ENCODE measurements at places on chromosomes 3 and 15. TPM values are rescaled to one million over a fixed set of nuclear protein-coding genes. Genes with fewer than 3 reads are reported as not detected.

DNA sequence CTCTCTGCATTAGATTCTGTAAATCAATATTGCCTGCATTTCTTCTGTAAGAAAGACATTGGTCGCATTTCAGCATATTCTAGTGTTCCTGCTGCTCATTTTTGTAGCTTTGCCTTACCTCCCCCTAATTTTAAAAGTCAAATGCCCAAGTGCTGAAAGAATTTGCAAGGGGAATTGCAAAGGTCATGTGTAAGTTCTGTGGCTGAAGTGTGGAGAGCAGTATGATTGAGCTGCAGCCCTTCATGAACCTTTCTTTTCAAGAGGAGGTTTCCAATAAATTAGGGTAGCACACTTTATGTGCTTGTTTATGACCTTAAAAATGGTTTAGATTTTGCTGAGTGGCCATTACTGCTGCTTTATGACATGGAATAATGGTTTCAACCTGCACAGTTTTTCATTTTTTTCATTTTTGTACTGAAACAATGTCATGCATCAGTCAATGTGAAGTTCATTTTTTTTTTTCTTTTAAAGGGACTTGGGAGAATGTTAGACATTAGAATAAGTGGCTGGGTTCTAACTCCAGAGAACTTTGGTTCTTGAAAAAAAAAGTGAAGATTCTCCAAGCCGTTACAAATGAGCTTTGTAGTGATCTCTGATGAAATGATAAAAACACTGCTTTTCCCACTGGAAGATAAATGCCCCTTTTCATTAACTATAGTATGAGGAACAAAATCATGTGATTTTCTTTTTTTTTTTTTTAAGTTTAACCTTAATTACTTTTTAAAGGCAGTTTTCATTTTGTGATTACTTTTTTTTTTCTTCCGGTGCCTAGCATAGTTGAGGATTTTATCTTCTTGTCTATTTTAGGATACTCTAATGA is 99.6 kb downstream of the MITF start:
- no peak for DNase-seq

DNA sequence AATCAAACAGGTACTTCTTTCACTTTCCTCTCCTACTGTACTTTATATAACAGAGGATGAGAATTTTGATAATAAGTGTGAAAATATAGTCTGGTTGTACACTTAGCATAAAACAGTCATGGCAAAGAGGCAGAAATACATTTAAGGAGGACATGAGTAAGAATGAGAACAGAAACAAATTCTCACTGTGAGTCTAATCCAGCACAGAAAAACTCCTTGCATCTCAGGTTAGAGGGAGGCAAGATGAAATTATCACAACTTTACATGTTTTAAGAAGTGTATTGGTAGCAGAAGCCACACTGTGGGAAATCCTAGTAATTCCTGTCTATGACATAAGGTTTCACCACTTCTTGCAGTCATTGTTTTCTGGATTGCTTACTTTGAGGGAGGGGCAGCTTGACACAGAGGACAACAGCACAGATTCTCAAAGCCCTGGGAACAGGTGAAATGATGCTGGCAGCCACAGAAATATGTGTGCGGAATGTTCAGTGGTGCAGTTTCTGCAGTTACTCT is 733.6 kb upstream of the GBE1 start:
- no peak for DNase-seq

- DNase-seq = no peak
Measured at GRCh38 chr3:129429080-129429451, 630 bp upstream of the EFCAB12 start.

DNA sequence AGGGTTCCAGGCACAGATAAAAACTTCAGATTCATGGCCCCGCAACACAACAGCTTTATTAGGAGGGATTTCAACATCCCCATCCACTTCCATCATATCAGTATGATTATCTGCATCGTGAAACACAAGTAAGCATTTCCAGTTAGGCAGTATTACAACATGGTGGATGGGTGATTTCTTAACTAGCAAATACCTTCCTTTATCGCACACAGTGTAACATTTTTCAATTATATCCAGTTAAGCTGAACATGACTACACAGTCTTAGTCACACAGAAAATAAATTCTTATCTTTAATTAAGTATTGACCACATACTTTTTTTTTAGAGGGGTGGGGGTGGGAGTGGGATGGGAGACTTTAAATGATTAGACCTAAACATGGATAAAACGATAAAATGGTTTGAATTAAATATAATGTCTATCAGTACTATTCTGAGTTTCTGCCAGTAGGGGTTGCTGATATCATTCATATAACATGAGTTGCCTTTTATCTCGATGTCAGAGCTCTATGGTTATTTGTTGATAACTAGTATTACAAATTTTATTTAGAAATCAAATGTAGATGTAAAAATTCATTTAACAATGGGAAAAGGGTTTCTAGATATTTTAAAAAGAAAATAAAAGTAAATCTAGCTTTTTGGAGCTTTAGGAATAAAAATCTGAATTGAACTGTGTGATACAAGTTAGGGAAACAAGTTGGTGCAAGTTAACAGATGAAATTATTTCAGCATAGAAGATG is 146.6 kb downstream of the TBL1XR1 start:
- DNase-seq = peak; percentile 77

DNA sequence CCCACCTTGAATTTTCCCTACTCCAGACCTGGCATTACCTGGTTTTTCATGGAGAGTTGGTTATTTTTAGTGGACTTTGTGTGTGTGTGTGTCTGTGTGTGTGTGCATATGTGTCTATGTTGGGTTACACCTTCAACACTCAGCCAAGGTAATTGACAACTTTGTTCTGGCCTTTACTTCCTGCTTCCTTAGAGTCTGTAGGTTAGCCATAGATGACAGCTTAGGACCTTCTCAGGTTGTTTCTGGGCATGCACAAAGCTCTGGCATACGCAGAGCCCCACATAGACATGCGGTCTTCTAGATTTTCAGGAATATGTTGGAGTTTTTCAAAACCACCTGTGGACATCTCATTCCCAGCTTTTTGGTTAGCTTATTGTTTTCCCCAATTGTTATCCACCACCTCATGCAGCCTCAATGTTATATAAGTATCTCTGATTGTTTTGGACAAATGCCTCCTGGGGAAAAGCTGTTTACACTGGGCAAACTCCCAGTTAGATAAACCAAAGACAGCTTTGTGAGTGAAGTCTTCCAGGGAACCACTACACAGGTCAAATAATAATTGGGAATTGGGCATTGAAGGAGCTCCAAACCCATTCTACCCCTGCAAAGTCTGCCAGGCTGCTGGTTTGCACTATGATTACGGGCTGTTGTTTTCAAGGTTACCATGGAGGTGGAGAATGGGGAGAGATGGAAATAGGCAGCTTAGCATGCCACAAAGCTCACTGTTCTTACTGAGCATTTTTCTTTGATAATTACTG is 201.2 kb downstream of the ADAMTSL3 start:
- DNase-seq = peak; percentile 46

DNA sequence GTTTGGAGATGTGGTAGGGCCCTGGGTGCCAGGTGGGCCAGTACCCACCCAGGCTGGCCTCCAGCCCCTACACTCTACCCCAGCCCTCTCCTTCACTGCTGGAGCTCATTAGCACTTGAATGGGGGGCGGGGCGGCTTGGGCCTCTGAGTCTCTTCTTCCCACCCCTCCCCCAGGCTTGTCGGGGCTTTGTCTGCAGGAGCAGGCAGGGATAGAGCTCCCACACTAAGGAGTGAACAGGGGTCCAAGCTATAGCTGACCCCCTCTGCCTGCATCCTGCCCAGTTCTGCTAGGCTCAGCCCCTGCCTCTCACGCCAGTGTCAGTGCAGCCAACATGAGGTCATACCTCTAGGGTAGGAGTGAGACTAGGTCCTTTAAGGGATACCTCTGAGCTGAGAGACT is 5.2 kb downstream of the GNAI2 start:
- DNase-seq = no peak

DNA sequence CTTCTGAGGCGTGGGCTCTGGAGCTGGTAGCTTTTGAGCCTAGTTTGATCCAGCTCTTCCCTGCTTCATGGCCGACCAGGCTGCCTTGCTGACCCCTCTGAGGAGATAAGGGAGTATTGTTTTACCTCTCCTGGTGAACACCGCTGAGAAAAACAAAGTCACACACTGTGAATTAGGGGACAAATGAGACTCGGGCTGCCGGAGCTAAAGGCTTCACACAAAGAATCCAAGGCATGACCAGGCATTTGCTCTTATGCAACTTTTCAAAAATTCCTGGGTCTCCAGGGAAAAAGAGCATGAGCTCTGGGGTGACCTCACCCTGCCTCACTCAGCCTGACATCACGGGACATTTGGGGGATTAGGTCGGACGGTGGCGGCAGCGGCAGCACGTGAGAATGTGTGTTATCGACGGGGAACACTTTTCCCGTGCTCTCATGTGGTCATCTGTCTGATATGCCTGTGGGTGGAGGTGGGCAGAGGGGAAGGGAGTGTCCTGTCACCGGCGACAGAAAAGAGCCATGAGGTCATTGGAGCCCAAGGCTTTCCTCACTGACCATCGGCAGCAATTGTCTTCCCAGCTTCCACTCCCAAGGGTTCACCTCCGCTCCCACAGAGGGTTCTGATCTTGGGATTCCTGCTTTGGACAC is 61.0 kb downstream of the TMEM44 start:
- DNase-seq = no peak

DNA sequence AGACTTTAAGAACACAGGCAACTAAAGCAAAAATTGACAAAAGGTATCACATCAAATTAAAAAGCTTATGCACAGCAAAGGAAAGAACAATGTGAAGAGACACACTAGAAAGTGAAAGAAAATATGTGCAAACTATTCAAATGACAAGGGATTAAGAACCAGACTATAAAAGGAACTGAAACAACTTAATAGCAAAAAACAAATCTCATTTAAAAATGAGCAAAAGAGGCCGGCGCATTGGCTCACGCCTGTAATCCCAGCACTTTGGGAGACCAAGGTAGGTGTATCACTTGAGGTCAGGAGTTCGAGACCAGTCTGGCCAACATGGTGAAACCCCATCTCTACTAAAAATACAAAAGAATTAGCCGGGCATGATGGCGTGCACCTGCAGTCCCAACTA is 14.4 kb downstream of the NGLY1 start:
- no peak for DNase-seq

- no peak for DNase-seq
Measured at GRCh38 chr3:149145356-149145755, 15.9 kb downstream of the HPS3 start.

GRCh38 chr15:98443526-98443925 is 204.8 kb upstream of the IGF1R start:
- DNase-seq = no peak

Gene SPESP1
- total RNA-seq = 0.17 TPM

- no peak for DNase-seq
Measured at GRCh38 chr15:78044407-78045155, 32.9 kb downstream of the TBC1D2B start.

GRCh38 chr15:36599620-36600433 is 20.4 kb downstream of the CDIN1 start:
- DNase-seq = no peak

- DNase-seq = no peak
Measured at GRCh38 chr3:179348325-179349013, 960 bp downstream of the MFN1 start.

- DNase-seq = no peak
Measured at GRCh38 chr3:106617276-106617675, 748.5 kb upstream of the CBLB start.

GRCh38 chr3:147513785-147514184 is 104.6 kb downstream of the ZIC1 start:
- no peak for DNase-seq

DNA sequence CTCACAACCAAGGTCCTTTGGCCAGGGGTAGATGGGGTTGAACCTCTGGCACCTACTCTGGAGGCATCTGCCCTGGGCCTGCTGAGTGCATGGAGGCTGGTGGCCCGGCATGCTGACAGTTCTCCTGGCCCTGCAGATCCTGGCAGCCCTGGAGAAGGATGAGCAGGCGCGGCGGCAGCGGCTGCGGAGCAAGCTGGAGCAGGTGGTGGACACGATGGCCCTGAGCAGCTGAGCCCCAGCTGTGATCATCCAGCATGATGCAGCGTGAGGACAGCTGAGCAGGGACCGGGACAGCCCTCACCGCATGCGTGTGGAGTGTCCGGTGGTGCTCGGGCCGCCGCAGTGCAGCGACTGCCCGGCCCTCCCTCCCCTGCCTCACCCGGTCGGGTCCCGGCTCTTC is 50.9 kb downstream of the PLXNA1 start:
- no peak for DNase-seq

- DNase-seq = no peak
Measured at GRCh38 chr15:61057376-61057775, 171.7 kb downstream of the RORA start.

GRCh38 chr15:47301481-47301880 is 415.8 kb upstream of the SEMA6D start:
- DNase-seq = no peak

DNA sequence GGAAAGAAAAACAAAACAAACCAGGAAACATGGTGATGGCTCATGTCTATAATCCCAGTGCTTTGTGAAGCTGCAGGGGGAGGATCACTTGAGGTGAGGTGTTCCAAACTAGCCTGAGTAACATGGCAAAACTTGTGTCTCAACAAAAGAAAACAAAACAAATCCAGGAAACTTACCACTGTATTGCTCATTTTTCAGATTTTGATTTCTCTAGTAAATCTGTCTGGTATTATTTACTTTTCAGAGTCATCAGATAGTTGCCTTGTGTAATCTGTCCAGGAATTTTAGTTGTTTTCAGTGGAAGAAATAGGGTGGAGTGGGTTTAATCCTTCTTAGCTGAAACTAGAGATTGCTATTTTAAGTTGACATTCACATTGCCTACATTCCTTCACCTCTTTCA is 91.8 kb upstream of the ALCAM start:
- no peak for DNase-seq

DNA sequence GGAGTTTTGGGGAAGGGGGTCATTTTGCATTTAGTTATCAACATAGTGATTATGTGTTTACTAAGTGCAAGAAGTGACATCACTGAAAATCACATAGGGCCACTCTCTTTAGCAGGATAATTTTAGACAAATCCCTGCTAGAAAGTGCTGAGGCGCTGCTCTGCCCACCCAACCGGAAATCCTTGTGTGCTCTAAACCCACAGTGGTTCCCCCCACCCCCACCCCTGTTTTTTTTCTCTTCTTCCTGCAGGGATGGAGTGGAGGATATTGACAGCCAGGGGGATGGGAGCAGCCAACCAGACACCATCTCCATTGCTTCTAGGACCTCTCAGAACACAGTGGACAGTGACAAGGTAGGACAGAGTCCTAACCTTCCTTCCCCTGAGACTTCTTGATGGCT is 234.2 kb upstream of the UMPS start:
- no peak for DNase-seq

GRCh38 chr3:100936931-100937330 is 56.3 kb downstream of the ABI3BP start:
- DNase-seq = no peak

All from G401 (cell line).